ENCODE measurements at places on chromosomes 2 and 18. TPM values are rescaled to one million over a fixed set of nuclear protein-coding genes. Genes with fewer than 3 reads are reported as not detected.

The SP100 gene
- 17.9 TPM for polyA plus RNA-seq

GRCh38 chr2:188330316-188331053 is 38.8 kb downstream of the GULP1 start:
- DNase-seq: no peak

- no peak for DNase-seq
Observed at GRCh38 chr2:230053753-230054478, 14.8 kb downstream of the SLC16A14 start.

DNA sequence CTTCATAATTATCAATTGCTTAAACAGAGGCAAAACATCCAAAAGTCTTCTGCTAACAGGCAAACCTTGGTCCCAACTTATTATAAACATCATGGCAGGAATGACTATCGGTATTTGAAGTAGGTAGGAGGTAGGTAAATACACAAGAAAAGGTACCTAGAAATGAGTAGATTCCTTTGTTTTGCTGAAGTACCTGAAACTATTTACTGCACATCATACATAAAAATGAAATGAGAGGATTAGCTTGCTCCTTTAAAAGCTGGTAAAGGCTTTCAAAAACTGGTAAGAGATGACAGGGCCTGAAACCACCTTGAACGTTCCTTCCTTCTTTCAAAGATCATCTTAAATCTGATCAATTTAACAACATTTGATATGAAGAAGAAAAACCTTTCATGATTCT is 55.2 kb upstream of the MAPRE2 start:
- no peak for DNase-seq

- peak; percentile 83 for DNase-seq
Observed at GRCh38 chr2:240434728-240435456, 571 bp upstream of the GPC1 start.

DNA sequence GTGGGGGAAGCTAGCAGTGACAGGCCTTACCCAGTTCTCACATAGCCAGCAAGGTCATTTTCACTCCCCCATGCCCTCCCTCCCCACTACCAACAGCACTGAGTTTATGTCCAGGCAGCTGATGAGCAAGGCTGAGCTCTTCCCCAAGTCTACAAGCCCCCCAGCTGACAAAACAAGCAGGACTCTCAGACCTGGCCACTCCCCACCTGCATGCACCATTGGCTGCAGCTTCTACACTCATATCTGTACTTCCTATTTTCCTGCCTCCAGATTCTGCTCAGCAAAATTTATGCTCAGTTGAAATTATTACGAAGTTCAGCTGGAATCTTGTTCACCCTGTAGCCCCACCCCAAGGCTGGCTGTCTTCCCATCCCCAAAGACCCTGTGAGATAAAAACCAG is 339.3 kb downstream of the ARL6IP6 start:
- DNase-seq: no peak

DNA sequence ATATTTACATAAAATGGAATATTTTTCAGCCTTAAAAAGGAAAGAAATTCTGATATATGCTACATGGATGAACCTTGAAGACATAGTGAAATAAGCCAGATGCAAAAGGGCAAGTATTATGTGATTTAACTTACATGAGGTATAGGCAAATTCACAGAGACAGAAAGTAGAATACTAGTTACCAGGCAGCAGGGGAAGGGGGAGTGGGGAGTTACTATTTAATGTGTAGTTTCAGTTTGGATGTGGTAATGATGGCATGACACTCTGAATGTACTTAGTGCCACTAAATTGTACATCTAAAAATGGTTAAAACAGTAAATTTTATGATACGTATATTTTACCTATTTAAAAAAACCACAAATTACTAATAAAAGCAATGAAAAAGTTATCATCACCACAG is 12.1 kb downstream of the METTL4 start:
- no peak for DNase-seq

The CDH2 gene
- 3.9 TPM for polyA plus RNA-seq

The TM4SF20 gene
- polyA plus RNA-seq: 0.11 TPM

The CHRNG gene
- 60.4 TPM for polyA plus RNA-seq

DNA sequence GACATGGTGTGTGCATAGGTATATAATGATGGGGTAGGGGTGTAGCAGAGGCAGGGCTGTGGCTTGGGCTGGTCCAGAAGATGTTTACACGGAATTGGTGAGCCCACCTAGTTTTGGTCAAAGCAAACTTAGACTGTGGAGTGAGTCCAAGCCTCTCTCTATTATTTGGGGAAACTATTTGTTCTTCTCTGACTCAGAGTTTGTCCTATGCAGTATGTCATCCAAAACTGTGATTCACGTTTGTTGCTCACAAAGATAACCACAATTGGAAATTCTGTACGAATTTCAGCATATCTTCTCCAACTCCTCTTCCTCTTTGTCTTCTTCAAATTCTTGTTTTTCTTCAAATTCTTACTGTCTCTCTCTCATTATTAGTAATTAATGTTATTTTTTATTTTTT is 292.9 kb downstream of the XIRP2 start:
- no peak for DNase-seq

GRCh38 chr2:122523143-122523542 is 767.7 kb downstream of the TSN start:
- no peak for DNase-seq

GRCh38 chr2:177709986-177710401 is 317.4 kb downstream of the AGPS start:
- no peak for DNase-seq

The PTCD3 gene
- polyA plus RNA-seq: 82.3 TPM

The AKAIN1 gene
- polyA plus RNA-seq: not detected

The FAM98A gene
- 41.0 TPM for polyA plus RNA-seq

DNA sequence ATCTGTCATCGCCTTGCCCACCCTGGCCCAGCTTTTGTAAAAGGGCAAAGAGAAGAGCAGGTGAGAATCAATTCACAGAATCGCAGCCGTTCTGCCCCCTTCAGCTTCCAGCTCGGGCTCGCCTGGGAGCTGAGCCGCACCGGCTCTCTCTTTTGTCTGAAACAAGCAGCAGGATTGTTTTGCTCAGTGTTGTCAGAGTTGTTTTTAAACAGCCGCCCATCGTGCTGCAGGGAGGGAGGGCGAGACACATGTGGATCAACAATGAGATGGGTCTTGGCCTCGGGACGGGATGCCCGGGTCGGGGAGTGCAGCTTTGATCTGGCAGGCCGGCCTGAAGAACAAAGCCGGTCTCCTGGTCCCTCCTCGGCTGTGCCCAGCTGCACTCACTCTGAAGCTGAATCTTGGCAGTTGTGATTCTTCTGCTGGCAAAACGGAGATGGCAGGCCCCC is 39.7 kb upstream of the HDAC4 start:
- DNase-seq: peak; percentile 27

The CDH7 gene
- polyA plus RNA-seq: 0.68 TPM

- DNase-seq: no peak
Observed at GRCh38 chr2:68188831-68189230, 31.1 kb downstream of the PNO1 start.

The NPC1 gene
- polyA plus RNA-seq: 27.4 TPM

- DNase-seq: no peak
Observed at GRCh38 chr2:99554238-99554637, 64.4 kb upstream of the REV1 start.

GRCh38 chr18:51339856-51340255 is 142.4 kb upstream of the MEX3C start:
- DNase-seq: no peak

DNA sequence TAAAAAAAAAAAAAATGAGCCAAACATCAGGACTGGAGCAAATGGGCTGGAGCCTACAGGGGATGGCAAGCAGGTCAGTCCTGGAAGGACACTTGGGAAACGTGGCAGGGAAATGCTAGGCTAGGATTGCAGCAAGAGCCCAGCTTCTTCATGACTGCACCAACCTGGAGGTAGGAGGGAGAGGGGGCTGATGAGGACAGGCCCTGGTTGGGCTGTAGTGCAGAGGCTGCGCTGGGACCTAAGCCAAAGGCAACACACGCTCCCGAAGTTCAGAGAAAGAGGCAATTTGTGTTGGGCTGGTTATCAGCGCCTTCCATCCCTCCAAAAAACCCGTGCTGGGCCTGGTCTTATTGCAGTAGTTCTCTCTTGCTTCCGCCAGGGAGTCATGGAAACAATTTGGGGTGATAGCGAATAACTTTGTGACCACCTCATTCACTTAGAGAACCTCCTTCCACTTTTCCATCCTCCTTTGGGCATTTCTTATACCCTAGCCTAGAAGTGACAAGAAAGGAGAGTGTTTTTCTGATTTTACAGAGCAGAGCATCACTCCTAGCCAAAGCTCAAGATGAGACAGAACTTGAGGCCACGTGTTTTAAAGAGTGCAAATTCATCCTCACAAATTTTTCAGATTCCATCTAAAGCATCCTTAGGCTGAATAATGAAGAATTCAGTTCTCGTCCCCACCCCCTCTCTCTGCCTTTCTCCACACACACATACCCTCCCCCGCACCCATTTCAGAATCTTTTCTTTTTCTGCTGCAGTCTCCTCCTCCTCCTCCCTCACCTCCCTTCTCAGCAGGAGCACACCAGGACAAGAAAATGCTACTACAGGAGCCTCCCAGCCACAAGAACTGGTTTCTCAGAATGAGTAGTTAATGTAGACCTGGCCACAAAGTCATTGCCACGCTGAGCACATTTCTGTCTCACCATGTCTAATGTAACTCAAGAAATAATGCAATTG is 82.5 kb upstream of the STPG4 start:
- peak; percentile 37 for DNase-seq

GRCh38 chr2:171763602-171764001 is 76.3 kb downstream of the DYNC1I2 start:
- DNase-seq: no peak

The ZAP70 gene
- 2.3 TPM for polyA plus RNA-seq

- no peak for DNase-seq
Observed at GRCh38 chr18:26457611-26458353, 90.6 kb downstream of the KCTD1 start.

- DNase-seq: no peak
Observed at GRCh38 chr2:19861813-19862212, 40.0 kb downstream of the TTC32 start.

DNA sequence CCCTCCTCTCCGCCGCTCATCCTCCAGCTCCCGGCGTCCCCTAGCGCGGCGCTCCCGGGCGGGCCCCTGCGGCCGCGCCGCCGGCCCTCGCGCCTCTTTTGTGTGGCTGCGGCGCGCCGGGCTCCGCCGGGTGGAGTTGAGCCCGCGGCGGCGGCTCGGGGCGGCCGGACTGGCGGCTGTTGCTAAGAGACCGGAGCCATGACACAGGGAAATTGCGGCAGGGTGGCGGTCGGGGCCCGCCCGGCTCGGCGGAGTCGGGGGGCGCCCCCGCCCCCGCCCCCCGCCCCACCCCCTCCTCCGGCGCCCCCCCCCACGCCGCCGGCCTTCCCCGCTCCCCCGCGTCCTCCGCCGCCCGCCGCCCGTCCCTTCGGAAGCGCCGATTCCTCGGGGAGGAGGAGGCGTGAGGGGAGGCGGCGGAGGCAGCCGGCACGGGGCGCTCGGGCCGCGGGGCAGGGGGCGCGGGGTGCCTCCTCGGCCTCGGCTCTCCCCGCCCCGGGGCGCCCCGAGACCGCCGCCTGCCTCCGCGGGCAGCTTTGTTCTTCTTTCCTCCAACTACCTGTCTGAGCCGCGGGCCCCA is at the start of gene TMEM200C:
TSS of gene TMEM200C (minus strand) at position 224 of the 577 bp plus-strand sequence. CDS start 3,459 bp downstream, outside the sequence.
- no peak for DNase-seq

The CHRND gene
- 182 TPM for polyA plus RNA-seq

The WDR54 gene
- 9.0 TPM for polyA plus RNA-seq

GRCh38 chr18:58788971-58789875 is 75.5 kb upstream of the ZNF532 start:
- no peak for DNase-seq

- no peak for DNase-seq
Observed at GRCh38 chr2:15670981-15671380, 79.3 kb downstream of the DDX1 start.

The DQX1 gene
- not detected for polyA plus RNA-seq

GRCh38 chr18:38421021-38421420 is 855.4 kb upstream of the CELF4 start:
- no peak for DNase-seq

- no peak for DNase-seq
Observed at GRCh38 chr2:28160986-28161425, 231.7 kb upstream of the FOSL2 start.

GRCh38 chr2:69718338-69718965 is 23.5 kb upstream of the ANXA4 start:
- no peak for DNase-seq

The KCNF1 gene
- 3.5 TPM for polyA plus RNA-seq

GRCh38 chr2:55038428-55038827 is 11.8 kb downstream of the RTN4 start:
- DNase-seq: no peak
